ENCODE measurements at places on chromosomes 13 and 19. TPM values are rescaled to one million over a fixed set of nuclear protein-coding genes. Genes with fewer than 3 reads are reported as not detected.

IL17D gene
- total RNA-seq: 2.2 TPM

CARS2 gene
- total RNA-seq: 54.3 TPM

RAB8A gene
- 44.8 TPM for total RNA-seq

SIGLEC12 gene
- not detected for total RNA-seq

GRCh38 chr19:31015778-31016177, 333.5 kb downstream of the TSHZ3 start:
- DNase-seq: no peak

- peak; percentile 9 for DNase-seq
Measured at GRCh38 chr13:89695343-89696257, 1651.9 kb upstream of the MIR17HG start.

DNA sequence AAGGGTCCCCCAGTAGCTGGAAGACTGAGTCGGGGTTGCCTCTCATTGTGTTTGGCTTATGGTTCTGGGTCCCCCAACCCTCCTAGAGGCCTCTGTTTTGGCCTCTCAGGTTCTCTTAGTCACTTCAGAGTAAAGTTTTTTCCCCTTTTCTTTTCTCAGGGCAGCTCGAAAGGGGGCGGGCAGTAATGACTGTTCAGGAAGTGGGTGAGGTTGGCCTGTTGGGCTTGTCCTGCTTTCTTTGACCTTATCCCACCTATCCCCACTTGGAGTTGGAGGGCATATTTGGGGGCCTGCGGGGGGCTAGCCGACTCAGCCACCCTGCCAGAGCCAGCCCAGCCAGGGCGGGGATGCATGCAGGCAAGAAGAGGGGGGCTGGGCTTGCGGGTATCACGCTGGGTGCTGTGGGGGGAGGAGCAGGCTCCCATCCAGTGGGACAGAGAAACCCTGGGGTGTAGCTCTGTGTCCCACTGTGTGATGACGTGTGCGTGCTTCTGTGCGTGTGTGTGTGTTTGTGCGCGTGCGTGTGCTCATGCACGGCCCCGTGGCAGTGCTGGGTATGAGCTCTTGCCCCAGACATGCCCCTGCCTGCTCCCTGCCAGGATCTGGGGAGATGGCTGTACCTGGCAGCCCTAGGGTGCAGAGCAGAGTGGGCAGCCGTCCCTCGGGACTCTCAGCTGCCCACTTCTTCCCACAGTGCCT, 1.4 kb downstream of the CIC start:
- no peak for DNase-seq

DNA sequence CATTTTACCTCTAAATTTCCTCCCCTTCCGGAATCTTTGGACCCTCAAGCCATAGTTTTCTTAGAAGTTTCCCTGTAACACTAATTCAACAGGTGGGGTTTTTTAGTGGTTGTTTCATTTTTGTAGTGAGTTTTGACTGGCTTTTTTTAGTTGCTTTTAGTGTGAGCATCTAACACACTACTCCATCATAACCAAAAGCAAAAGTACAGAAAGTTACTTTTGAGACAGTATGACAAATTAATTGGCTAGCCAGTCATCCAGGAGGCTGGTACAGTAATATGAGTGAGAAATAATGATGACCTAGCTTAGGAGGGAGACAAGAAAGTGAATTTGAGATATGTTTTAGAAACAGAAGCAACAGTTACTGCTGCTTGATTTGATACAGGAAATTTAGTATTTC, 71.5 kb downstream of the DNAJC15 start:
- no peak for DNase-seq

DNA sequence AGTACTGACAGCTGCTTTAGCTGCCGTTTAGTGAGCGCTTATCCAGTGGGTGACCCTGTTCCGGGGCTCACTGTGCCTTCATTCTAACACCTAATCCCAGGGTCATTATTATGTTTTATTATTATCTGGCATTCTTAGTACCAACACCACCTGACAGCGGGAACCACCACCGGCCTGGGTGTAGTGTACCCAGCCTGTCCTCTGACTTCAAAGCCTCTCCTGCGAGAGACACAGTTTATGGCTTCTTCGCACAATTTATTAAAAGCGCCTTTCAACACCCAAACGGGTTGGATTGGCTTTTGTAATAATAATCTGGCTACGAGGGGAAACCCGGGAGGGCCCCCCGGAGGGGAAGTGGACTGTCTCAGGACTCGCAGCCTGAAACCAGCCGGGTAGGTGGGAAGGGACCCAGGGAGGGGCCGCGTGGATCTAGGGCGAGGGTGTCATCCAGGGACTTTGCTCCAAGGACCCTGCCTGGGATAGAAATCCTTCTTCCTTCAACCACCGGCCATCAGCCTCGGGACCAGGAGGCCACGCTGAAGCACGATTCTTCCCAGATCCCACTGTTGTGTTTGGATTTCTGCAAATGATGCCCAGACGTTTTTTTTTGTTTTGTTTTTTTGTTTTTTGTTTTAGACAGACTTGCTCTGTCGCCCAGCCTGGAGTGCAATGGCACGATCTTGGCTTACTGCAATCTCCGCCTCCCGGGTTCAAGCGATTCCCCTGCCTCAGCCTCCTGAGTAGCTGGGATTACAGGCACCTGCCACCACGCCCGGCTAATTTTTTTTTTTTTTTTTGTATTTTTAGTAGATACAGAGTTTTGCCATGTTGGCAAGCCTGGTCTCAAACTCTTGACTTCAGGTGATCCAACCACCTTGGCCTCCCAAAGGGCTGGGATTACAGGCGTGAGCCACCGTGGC, 1.6 kb upstream of the ZBTB7A start:
- no peak for DNase-seq

- no peak for DNase-seq
Measured at GRCh38 chr19:18086590-18087138, at the start of gene IL12RB1. IL12RB1 (minus strand) TSS chr19:18086934; CDS start chr19:18086823, 111 bp downstream.

DNA sequence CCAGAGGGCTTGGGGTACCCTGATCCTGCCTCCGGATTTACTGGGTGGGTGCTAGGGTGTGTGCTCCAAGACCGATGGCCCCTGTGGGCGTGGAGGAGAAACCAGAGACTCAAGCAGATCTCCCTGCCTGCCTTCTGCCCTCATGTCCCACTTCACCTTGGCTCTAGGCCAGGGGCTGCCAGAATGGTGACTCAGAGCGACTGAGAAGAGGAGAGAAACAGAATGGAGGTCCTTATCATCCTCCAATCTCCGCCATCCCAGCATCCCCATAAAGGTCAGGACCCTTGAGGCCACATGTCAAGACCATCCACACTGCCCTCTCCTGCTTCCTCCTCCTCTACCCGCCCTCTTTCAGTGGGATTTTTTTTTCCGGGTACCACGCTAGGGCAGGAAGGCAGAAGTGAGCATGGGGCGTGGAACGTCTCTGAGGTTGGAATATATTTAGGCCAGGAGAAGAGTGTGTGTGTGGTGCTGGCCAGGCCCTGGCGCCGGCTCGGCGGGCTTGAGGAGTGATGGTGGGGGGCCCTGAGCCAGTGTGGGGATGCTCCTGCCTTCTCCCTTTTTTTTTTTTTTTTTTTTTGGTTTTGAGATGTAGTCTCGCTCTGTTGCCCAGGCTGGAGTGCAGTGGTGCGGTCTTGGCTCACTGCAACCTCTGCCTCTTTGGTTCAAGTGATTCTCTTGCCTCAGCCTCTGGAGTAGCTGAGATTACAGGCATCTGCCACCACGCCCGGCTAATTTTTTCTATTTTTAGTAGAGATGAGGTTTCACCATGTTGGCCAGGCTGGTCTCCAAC, 22.3 kb downstream of the IER2 start:
- DNase-seq: no peak

GRCh38 chr13:41942462-41943094, 18.3 kb downstream of the VWA8 start:
- DNase-seq: no peak

DNA sequence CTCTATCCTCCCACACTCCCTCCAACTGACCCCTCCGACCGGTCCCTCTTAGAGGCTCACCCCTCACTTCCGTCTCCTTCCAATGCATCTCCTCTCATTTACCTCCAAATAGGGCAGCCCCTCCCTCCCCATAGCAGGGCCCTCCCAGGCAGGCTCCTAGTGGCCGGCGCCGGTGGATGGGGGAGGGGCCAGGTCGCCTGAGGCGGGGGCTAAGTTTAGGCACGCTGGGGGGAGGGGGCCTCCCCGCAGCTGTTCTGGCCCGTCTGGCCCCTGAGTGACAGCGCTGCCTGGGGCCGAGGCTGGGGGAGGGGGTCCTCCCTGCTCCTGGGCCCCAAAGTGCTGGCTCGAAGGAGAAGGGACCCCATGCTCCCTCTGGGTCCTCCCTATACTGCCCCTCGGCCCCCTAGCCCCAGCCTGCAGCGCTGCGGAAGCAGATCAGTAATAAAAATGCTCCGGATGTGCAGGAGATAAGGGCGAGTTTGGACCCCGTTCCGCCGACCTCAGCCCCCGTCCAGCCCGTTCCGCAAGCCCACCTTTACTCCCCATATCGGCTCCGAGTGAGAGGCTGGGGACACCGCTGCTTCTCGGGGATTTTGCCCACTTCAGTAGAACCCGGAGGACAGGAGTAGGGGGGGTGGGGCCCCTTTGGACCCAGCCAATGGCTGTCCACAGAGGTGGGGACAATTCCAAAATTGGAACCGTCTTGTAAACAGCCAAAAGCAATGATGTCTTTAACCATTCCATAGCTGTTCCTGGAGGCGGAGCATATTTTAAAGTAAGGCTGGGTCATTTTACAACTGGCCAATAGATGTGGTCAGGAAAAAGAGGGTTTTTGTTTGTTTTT, 4.0 kb downstream of the RTN2 start:
- DNase-seq: peak; percentile 68

GRCh38 chr13:71460211-71460610, 406.8 kb downstream of the DACH1 start:
- no peak for DNase-seq

GRCh38 chr13:66781241-66781640, 448.9 kb downstream of the PCDH9 start:
- DNase-seq: no peak

DNA sequence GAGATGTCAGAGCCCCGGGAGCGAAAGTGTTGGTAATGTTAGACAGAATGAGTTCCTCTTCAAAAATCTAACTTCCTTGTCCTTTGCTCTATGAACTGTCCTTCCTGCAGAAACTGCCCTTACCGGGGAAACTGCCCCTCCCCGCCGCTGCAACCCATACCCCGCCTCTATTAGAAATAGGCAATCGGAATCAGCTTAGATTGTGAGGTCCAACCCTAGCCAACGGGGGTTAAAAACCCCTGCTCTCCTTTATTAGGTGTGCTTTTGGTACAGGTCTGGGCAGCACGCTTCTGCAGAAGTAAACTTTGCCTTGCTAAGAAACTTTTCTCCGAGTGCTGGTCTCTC, 11.5 kb upstream of the CAPNS1 start:
- DNase-seq: peak; percentile 52

GRCh38 chr13:114024603-114025404, 50.9 kb upstream of the C13orf46 start:
- DNase-seq: no peak
